ENCODE measurements at places on chromosomes 5 and 9.

DNA sequence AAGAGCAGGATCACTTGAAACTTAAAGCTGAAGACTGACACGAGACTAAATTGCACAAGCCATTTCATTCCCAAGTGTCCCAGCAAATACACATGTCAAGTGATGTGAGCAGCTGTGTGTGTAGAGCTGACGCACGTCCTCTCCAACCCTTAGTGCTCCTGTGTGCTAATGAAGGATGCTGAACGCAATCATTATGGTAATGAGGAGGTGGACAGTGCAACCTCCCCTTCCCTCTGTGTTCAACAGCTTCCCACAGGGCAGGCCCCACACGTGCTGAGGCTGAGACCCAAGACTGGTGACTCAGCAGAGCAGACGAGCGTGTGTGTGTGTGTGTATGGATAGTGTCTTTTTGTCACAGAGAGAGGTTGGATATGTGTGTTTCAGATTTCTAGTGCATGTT is 702.1 kb downstream of the SEMA5A start:
- DNase-seq = peak; percentile 69

DNA sequence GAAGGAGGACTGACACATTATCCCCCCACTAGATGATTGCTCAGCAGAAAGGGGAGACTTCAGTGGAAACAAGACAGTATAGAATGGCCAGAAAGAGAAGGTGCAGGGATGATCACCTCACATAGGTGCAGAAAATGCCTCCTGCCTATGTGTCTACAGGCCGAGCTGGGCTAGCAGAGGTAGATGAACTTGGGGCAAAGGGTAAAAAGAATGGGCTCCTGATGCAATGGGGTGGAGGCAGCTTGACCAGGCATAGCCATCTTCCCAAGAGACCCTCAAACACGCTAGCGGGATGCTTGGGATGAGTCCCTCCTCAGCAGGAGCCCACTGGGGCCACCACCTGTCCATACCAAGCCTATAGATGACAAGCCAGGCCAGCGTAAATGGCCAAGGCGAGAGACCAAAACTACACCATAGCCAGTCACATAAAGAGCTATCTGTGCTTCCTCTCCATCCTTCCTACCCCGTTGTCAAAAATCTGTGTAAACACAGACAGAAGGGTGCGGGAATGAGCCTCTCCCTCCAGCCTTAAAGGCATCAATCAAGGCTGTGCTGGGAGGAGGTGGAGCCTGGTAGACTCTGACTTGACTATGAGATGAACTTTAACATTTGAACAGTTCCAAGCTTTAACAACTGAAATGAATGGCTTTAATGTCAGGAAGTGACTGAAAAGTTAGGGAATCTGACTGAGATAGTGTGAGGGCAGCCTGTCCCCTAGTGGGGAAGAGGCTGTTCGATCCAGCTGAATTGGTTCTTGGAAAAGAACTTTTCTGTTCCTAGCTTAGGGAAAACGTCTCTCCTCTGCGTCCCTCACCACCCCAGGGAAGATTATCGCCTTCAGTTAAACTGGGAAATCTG is 10.4 kb downstream of the C9orf152 start:
- peak; percentile 15 for DNase-seq

DNA sequence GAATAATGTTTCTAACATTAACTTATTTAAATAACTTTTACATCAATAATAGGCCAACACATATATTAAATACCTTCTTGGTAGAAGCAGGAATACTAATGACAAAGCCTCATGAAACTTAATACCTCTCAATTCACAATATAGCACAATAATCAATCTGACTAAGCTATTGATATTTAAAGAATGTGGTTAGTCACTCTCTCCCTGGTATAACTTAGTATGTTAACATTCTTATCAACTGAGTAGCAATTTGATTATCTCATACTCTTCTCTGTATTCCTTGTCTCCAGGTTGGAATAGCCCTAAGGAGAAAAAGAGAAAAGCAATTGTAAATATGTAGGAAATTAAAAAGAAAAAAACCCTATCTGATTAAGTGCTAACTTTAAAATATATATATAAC is 4.9 kb upstream of the PGGT1B start:
- DNase-seq = peak; percentile 78

DNA sequence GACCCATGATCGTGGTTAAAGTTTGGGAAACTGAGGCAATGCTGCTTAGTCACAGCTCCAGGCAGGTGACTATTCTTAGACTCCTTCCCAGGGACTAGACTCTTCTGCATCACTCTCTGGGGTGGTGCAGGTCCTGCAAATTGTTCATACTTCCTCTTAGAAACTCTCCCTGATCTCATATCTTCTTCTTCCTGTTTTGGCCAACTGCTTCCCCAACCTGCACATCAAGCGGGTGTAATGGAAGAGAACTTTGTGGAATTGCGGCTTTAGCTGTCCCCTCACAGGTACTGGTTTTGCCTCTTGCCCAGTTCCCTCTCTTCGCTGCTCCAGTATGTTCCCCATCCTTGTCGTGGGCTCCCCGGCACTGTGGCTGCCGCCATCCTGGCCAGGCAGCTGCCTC is 111.5 kb upstream of the CTSL start:
- DNase-seq = no peak

- no peak for DNase-seq
Observed at GRCh38 chr9:119441338-119441737, 72.1 kb upstream of the BRINP1 start.

DNA sequence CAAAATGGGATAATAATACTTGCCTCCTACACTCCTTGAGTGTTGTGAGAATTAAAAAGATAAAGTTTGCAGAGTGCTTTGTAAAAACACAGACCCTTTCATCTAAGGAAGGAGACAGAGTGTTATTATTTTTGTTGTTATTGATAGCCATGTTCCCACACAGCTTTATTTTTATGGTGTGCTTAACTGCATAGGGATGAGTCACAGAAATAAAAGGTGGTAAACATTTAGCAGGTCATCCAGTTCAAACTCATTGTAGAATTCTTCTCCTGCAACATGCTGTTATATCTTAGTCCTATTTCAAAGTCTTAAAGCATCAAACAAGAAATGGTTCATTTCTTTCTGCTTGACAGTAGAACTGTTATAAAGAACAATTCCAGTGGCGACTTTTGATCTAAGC is 367.5 kb upstream of the ACTBL2 start:
- DNase-seq = no peak

DNA sequence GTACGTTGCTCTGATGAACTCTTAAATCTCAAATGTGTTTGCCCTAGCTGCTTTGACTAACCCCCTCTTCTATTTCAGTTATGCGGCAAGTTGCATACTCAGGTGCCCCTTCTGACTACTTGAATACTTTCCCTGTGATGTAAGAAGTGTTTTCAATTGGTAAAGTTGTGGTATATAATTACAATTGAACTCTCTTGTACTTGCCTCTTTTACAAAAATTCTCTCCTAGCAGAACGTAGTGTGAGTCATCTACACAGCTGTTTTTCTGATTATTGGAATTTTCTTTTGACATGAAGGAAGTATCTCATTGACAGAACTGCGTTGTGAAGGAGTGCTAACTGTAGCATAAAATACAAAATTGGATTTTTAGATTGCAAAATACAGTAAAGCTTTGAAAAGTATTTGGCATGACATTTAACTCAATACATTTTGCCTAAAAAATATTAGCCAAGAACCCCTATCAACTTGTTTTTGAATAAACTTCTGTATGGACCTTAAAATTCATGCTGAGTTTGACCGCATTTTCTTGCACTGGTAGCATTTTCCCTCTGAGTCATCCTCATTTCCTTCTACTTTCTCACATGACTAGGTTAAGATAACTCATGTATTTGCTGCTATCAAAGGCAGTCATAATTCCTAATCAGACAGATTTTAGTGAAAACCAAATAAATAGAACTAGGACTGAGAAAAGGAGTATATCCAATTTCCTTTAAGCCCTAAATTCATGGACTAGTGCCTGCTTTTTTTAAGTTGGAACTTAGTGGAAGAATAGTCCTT is 6.3 kb downstream of the CRHBP start:
- peak; percentile 65 for DNase-seq

DNA sequence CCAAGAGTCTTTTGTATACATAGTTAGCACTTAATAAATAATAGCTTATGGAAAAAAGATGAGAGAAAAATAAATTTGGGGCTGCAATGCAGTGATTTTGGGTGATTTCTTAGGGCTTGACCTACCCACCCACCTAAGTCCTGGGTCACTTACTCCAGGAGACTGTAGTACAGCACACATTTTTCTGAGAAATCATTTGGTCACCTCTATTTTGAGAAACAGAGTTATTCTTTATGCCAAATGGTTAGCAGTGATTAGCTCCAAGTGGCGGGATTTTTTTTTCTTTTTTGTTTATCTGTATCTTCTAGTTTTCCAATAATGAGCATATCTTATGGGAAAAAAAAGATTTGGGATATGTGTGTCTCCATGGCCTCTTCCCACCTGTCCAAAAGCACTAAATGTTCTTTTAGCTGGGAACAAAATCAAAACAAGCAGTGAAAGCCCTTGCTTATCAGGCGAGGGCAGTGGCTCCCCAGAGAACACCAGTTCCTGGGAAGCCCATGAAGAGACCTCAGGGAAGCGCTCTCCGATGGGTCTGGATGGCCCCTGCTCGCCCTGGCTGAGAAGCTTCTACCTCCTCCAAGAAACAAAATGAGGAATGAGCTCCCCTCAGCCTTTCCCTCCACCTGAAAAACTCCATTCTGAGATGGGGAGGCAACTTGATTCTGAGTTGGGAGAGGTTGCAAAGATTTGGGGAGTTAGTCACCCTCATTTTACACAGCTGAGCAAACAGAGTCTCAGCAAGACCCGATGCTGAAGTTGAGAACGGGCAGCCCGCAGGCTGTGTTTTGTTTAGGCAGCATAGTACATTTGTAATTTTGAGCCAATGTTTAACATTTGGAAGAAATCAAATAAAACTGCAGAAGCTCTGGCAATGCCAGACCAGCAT is 69.9 kb downstream of the CYFIP2 start:
- DNase-seq = peak; percentile 52

DNA sequence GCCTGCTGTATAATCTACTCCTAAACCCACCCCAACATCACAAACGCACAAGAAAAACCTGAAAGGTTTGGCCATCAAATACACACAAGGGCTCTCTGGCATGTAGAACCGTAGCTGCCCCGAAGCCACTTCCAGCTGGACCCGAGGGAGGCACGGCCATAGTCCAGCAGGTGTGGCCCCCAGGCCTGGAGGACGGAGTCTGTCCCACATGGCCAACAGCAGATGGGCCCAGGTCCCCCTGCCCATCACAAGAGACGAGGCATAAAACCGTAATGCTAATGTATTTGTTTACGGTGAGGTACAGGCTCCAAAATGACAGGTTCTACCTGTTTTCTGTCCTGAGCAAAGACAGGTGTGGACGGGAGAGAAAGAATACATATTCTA is 234.2 kb downstream of the SYK start:
- DNase-seq = no peak

DNA sequence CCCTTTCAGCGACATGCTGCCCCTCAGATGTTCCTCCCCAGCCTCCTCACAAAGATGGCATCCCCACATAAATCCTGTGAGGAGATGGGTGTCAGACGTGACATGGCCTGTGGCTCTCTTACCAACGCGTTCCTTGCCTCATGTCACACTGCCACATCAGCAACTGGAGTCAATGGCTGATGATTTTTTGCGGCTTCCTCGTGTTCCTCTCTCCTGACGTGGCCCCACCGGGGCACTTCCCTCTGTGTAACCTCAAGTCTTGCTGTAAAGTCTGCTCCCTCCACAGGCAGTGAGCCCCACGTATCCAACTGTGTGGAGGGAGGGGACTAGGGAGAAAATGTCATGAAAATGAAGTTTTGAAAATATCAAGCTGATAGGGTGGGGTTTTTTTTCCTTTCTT is 53.2 kb upstream of the SHISAL2B start:
- no peak for DNase-seq

DNA sequence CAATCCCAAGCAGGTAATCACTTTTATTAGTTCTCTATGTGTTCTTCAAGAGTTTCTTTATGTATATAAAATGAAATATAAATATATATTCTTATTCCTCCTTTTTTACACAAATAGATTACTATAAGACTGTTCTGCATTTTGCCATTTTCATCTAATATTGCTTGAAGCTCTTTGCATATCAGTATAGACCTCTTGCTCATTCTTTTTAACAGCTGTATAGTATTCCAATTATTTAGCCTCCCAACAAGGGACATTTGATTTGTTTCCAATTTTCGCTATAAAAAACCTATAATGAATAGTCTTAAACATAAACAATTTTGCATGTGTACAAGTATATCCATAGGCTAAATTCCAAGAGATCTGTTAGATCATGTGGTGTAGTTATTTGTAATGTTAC is 25.2 kb downstream of the CETN3 start:
- DNase-seq = no peak

DNA sequence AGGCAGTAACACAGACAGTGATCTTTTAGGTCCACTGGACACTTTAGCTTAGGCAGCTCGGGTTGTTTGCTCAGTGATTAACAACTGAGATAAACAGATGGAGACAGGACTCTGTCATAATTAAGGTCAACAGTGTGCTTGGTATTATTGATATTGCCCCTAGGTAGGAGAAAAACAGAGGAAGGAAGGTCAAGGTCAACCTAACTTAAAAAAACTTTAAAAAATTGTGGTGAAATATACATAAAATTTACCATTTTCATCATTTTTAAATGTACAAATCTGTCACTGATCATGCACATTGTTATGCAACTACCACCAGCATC is 2.1 kb upstream of the HSPA4 start:
- DNase-seq = no peak

- peak; percentile 37 for DNase-seq
Observed at GRCh38 chr5:122120957-122121356, 8.4 kb upstream of the ZNF474 start.

GRCh38 chr5:74638970-74639806 is 1.3 kb downstream of the ENC1 start:
- DNase-seq = peak; percentile 43

DNA sequence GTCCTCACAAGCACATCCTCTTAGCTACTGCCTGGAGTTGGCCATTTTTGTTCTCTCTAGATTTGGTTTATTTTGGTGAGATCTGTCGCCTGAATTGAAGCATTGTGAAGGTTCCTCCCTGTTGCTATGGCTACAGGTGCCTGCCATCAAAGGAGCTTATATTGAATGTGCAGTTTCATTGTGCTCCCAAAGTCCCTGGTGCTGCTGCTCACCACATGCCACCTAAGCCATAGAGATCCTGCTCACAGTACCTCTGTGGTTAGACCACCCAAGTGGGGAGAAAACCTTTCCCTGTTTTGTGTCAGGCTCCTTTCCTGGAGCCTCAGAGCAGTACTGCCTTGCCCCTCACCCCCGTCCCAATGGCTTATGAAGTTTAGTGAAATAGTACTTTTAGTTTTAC is 383.4 kb downstream of the TMEM38B start:
- DNase-seq = no peak

GRCh38 chr5:147017191-147017590 is 138.6 kb upstream of the PPP2R2B start:
- no peak for DNase-seq

Measured in HCEC 1CT (cell line).